ENCODE measurements at places on chromosomes 4 and X. TPM values are rescaled to one million over a fixed set of nuclear protein-coding genes. Genes with fewer than 3 reads are reported as not detected.

FSTL5 gene
- 0.05 TPM for total RNA-seq

TAF7L gene
- total RNA-seq = 0.19 TPM

NXF2 gene
- not detected for total RNA-seq

IKBKG gene
- total RNA-seq = 17.7 TPM

MEPE gene
- 0.24 TPM for total RNA-seq

ASB12 gene
- 0.09 TPM for total RNA-seq

DCAF4L1 gene
- 0.09 TPM for total RNA-seq

SYNPO2 gene
- 15.8 TPM for total RNA-seq

USP17L20 gene
- not detected for total RNA-seq

BLOC1S4 gene
- total RNA-seq = 11.9 TPM

UGT8 gene
- 0.19 TPM for total RNA-seq

SLC4A4 gene
- 6.8 TPM for total RNA-seq

PPEF2 gene
- total RNA-seq = under 0.01 TPM

FGA gene
- 0.33 TPM for total RNA-seq

FAM241A gene
- total RNA-seq = 2.2 TPM

FAM90A26 gene
- total RNA-seq = not detected

DNA sequence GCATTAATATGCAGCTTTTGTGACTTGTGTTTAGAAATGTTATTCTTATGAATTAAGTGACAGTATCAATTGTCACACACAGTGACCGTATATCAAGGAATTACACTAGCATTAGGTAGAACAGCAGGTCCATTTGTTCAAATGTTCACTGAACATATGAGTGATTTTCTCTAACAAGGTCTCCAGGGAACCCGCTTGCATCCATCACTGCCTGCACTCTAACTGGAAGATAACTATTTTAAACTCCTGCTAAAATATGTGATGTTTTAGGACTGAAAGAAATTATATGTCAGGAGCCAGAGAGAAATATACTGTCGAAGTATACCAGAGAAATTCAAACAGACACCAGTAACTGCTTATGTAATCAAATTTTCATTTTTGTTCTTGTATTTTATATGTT, 1395.7 kb downstream of the PCDH18 start:
- DNase-seq = no peak

DNA sequence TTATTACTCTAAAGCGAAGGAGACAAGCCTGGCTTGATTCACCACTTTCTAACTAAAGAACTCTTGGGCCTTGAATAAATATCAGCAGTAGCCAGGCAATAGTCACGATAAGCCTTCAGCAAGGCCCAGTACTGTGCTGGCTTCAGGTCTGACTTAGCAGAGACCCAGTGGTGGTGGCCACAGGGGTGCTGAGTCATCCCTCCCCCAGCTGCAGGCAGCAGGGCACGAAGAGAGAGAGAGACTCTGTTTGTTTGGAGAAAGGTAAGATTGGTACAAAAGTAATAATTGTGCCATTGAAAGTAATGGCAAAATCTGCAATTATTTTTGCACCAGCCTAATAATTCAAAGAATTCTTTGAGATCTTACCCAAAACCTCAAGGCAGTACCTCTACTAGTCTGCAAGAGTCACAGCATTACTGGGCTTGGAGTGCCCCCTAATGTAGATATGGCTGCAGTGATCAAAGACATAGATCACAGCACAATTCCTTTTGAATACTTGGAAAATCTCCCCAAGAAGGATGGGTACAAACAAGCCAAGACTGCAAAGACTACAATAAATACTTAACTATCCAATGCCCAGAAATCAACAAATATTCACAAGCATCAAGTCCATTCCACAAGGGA, 159.5 kb upstream of the USP38 start:
- DNase-seq = no peak

DNA sequence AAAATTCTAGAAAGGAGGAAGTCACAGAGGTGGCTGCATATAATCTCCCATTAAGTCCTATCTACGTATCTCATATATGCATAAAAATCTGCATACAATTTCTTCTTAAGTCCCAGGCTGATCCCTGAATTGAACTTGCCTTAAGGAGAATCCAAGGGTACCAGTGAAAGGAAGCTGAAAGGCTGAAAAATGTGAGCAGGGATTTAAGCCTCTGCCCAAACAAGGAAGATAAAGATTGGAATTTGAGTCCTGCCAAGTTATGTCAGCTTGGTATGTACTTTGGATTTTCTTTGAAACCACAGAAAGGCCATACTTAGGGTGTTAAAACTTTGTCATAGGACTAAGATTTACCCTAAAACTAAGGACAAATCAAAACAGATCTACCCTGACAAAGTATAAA, 26.5 kb upstream of the GEMIN8 start:
- no peak for DNase-seq

GRCh38 chr4:784401-785331, 41.3 kb downstream of the CPLX1 start:
- DNase-seq = no peak

GRCh38 chr4:75457365-75457764, 56.8 kb downstream of the RCHY1 start:
- no peak for DNase-seq

- no peak for DNase-seq
Measured at GRCh38 chrX:68532831-68533533, 34.1 kb downstream of the YIPF6 start.

GRCh38 chrX:74178536-74178935, 125.4 kb upstream of the ZCCHC13 start:
- no peak for DNase-seq

GRCh38 chrX:915427-916229, 285.0 kb downstream of the SHOX start:
- DNase-seq = no peak

- no peak for DNase-seq
Measured at GRCh38 chr4:189202869-189203271, 737.8 kb upstream of the FRG1 start.

GRCh38 chr4:138164208-138164607, 77.9 kb downstream of the SLC7A11 start:
- no peak for DNase-seq

DNA sequence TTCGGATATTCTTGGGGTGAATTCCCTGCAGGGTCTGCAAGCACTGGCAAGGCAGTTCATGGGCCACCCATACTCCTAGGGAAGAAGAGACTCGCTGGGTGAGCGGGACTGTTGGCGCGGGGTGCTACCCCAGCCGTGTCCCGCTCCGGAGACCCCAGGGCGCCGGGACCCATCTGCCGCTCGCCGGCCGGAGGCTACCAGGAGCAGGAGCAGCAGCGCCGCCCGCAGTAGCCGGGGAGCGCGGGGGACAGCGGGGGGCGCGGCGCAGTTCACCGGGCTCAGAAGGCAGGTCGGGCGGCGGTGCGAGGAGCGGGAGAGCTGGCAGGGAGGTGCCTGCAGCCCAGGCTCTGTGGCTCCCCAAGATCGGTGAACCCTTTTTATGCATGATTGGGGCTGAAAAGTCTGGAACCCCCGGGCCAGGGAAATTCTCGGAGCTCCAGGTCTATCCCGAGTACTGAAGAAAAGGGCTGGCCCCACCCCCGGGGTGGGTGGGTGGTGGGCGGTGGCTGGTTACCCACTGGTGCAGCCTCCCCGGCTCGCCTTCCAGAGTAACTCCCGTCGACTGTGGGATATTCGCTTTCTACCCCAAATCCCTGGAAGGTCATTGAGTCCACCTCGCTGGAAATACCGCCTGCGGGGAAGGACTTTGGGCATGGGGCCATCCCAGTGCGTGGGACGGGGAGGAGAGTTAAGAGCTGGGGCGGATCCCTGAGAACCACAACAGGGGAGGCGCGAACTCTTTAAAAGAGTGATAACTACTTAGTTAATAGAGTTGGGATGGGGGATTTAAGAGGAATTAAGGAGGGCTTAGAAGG, 37.6 kb downstream of the PF4 start:
- peak; percentile 16 for DNase-seq

GRCh38 chr4:951594-952468, 19.6 kb downstream of the TMEM175 start:
- no peak for DNase-seq

GRCh38 chr4:105936901-105937300, 41.6 kb downstream of the NPNT start:
- DNase-seq = no peak

DNA sequence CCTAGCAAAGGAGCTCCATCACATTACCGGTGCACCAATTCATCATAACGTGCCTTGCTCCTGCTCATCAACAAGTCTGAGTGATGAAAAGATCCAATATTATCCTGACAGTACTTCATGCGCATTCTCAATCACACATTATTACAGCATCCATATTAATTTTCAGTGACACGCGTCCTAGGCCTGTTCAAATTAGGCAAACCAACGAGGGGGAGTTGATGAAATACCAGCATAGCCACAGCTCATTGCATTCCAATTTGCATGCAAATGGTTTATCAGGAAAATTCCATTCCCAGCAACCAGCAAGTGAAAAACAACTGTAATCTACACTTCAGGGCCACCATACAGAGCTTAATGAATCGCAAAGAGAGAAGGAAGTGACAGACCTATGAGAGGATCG, 236.9 kb downstream of the DCLK2 start:
- DNase-seq = no peak

GRCh38 chr4:79472693-79473438, 64.8 kb upstream of the GK2 start:
- no peak for DNase-seq

DNA sequence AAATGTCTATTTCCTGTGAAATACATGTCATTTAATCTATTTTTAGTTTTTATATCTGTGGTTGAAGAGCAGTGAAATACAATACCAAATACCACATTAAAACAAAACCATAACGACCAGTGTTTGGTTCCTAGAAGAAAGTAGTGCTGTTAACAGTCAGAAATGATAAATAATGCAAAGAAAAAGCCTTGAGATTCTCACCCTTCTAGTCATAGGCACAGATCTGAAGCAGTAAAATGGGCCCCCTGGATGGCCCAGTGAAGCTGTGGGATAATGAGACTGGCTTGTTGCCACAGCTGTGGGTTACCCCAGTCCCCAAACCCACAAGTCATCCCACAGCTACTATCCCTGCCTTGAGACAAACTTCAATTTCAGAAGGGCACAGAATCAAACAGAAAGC, 137.3 kb upstream of the RPL34 start:
- DNase-seq = no peak

GRCh38 chr4:168248176-168248710, 70.3 kb downstream of the DDX60 start:
- no peak for DNase-seq

DNA sequence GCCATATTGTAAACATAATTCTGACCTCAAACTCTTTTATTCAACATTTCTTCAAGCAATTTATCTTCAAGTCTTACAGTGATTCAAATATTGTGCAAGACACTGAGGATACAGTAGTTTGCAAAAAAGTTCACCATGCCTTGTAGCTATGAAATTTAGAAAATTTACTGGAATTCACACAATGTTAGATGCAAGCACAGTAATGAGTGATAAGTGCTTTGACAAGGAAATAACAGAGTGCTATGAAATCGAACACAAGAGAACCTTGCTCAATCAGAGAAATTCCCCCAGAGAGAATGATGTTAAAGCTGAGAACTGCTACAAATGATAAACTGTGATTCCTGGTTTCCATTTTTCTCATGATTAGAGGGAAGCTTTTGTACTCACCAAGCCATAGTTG, 952.9 kb downstream of the FAT4 start:
- DNase-seq = no peak

DNA sequence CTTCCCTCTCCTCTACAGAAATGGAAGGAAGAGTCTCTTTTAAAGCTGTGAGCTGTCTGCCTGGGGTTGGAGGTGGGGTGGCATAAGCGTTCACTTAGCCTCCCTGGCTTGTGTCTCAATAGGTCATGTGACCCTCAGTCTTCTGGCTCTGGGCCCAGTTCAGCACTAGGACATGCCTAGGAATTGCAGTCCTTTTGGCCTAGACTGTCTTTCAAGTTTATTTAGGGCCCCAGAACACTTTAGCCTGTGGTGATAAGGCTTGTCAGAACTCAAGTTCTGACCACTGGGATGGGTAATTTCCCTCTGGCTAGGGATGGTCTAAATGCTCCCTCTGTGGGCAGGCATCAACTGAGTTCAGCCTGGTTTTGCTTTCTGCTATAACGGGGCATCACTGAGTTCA, 34.3 kb upstream of the ARMCX4 start:
- DNase-seq = no peak

DNA sequence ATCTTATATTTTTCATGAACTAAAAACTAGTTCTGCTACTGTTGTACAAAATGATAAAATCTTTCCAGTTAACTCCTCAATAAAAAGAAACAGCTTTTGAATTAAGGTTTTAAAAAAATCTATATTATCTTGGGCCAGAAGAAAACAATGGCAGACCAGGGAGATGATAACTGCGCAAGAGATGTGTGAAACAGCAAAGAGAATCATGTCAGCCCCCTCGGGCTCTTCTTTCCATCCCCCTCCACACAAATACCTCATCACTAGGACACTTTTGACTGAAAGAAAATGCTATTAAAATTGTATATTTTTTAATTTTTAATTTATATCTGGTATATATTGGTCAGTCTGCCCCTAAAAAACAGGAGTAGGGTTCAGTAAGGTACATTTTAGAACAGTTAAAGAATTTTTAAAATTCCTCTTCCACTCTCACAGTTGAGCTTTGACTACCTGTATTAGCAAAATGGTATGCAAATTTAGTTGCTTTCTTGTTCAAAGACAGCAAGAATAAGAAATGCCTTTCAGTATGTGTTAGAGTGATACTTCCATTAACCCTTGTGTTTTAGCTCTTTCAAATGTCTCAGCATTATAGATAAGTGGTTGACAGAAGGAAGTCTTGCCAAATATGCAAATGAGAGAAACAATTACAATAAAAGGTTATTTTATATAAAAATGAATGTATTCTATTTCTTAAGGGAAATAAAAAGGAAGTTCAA, 36.4 kb upstream of the LCORL start:
- DNase-seq = no peak

GRCh38 chrX:115452251-115452650, 108.7 kb upstream of the PLS3 start:
- DNase-seq = no peak

- DNase-seq = no peak
Measured at GRCh38 chr4:30838331-30838730, 118.2 kb downstream of the PCDH7 start.

DNA sequence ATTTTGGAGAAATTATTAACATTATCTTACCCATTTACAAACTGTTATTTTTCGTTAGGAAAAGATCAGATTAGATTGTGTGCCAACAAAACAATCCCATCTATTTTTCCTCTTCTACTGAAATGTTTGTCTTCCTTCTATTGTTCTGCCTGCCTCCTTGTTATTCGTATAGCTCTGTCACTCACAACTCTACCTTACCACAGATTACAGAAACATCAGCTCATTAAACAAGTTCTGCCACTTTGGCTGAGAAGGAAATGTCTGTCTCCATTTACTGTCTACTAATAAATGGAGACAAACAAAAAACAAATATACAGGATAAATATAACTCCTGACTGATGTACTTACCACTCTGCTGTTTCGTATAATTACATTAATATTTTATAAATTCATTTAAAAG, 211.4 kb downstream of the ENOX2 start:
- no peak for DNase-seq

DNA sequence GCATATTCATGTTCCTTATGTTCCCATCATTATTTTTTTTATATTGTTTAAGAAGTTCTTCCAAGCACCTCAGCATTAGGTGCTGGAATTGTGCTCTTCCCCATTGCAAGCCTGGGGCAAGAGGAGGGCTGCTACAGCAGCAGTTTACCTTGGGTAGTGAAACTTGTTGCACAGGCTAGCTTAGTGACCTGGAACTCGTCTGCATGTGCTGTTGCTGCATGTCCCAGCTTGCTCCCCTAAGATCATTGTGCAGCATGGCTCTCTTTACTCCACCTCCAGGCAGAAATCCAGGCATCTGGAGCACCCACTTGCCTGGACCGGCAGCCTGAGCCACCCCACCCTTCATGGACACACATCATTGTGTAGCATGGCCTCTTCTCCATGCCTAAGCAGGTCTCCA, 776.0 kb downstream of the GLUD2 start:
- DNase-seq = no peak

All from thymus (tissue), 14 donors.